Large intestine (tissue), 12 donors: ENCODE measurements at places on chromosomes 6 and 20. TPM values are rescaled to one million over a fixed set of nuclear protein-coding genes. Genes with fewer than 3 reads are reported as not detected.

FOXA2 gene
- 8.2 TPM for polyA plus RNA-seq

SOX18 gene
- polyA plus RNA-seq: 5.3 TPM

PCED1A gene
- 43.4 TPM for polyA plus RNA-seq

SSTR4 gene
- polyA plus RNA-seq: not detected

RWDD1 gene
- polyA plus RNA-seq: 48.6 TPM

KPNA5 gene
- 8.9 TPM for polyA plus RNA-seq

CHRNA4 gene
- polyA plus RNA-seq: 0.45 TPM

MMP24 gene
- 3.9 TPM for polyA plus RNA-seq

TRIM10 gene
- 6.6 TPM for polyA plus RNA-seq

MOXD1 gene
- polyA plus RNA-seq: 13.6 TPM

SMLR1 gene
- polyA plus RNA-seq: 48.7 TPM
